ENCODE measurements at places on chromosomes 12 and 14.

DNA sequence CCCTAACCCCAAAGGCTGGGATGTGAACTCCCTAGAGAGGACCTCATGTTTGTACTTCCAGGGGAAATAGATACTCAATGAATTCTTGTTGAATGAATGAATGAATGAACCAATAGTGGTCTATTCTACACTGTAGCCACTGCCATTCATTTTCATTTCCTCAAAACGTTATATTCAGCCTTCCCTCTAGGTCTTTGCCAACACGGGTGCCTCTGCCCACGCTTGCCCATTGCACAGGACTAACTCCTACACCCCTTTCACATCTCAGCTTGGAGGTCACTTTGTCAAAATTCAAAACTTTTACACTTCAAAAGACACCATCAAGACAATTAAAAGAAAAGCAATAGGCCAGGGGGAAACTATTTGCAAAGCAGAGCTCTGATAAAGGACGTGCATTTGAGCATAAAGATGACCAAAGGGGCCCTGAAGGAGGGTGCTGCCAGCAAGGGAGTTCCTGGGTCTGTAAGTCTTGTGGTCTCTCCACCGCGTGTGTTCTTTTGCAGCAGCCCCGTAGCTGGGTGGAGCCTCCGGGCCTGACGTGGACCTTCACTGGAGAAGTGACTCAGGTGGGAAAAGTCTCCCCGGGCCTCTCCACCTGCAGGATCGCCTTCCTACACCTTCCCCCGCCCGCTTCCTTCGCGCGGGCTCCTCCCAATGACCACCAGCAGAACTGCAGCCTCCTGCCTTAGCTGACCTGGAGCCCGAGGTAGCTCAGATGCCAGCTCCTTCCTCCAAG is 31.5 kb downstream of the TMEM63C start:
- peak; percentile 45 for DNase-seq

- no peak for DNase-seq
Observed at GRCh38 chr14:74262076-74262475, 22.8 kb downstream of the VSX2 start.

DNA sequence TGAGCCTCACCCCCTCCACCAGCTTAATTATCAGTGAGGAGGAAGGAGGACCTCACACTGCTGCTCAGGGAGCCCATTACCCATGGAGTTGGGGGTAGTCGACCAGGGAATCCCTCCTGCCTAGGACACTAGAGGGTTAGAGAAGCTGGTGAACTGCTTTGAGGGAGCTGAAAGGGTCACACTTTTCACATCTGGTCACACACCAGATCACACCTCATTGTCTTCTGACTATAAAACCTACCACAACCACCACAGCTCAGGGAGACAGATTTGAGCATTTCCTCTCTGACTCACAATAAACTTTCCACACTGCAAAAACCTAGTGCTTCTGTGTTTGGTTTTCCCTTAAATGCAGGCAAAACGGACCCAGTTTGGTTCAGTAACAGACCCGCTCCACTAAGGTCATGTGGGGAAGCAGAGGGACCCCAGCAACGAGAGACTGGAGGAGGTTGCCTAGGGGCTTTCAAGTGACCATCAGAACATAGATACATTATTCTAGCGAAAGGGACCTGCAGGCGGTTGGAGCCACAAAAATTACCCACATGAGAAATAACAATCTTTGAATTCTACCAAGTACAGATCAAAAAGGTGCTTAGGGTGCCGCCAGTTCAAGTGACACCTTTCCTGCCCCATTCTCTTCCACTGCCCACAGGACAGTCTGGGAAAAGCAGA is 151.4 kb upstream of the AVPR1A start:
- peak; percentile 23 for DNase-seq

DNA sequence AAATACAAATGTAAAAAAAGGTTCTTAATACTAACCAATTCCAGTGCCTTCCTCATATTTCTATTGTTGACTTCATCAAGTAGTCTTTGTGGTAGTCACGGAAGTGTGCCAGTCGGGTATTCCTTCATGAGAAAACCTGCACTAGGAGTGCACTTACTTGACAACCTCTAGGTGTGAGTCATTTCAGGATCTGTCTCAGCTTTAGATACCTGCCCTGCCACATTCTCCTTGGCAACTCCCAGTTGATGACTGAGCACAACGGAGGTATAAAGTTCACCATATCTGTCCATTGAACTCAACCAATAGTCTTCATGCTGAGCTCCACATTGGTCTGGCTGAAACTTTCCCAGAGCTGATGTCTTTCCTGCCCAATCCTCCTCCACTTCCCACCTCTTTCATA is 215.7 kb downstream of the SYT10 start:
- no peak for DNase-seq

GRCh38 chr14:51310505-51310944 is 70.5 kb downstream of the TMX1 start:
- no peak for DNase-seq

DNA sequence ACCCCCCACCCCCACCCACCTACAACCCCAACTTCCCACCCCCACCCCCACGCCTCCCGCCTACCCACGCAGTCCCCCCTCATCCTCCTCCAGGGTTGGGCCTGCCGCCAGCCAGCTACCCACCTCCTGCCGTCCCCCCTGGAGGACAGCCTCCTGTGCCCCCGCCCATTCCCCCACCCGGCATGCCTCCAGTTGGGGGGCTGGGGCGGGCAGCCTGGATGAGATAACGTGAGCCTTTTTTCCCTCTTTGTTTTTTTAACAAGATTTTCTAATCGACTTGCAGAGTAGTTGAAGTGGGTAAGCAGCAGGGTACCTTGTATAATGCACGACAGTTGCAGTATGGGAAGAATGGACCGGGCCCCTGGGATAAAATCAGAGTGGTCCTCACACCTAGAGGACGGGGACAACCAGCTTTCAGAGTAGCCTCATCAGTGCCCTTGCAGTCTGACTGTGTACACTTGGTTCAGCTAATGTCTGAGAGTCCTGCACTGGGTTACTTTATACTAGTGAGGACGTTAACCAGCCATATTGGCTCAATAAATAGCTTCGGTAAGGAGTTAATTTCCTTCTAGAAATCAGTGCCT is 29.4 kb downstream of the CCNK start:
- no peak for DNase-seq

GRCh38 chr14:77961847-77962580 is 162.1 kb downstream of the ADCK1 start:
- no peak for DNase-seq

Measured in GM18507 (cell line).